Activated CD4-positive, alpha-beta T cell treated with anti-CD3 and anti-CD28 coated beads for 4 hours (primary cell): ENCODE measurements at places on chromosomes 6 and 20.

- DNase-seq = no peak
Measured at GRCh38 chr6:164928057-164928727, 381.2 kb downstream of the C6orf118 start.

GRCh38 chr6:109820706-109821350 is 129.7 kb downstream of the FIG4 start:
- no peak for DNase-seq

- DNase-seq = no peak
Measured at GRCh38 chr6:15352220-15352619, 106.4 kb downstream of the JARID2 start.

DNA sequence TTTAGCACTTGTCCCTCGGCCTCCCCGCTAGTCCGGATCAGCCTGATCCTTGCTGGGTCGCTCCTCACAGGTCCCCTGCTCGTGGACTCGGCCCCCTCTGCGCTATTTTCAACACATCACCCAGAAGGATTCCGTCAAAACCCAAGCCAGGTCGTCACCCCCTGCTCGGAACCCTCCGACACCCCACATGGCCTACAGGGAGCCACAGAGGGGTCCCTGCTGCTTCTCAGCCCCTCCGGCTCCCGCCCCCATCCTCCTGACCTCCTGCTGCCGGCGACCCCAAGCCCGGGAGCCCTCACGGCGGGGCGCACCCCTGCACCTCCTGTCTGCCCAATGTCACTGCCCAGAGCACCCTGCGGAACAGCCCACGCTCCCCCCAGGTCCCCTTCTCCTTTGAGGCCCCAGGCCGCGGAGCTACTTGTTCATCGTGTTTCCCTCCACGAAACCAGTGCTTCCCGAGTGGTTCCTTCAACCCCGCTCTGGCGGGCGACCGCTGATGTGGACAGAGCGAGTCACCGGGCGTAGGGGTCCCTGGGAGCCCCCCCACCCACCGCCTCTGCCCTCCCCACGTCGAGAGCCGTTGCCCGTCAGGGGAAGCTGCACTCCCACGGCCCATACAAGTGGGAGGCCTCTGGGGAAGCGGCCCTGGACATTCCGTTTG is 638 bp upstream of the MYL9 start:
- DNase-seq = no peak

GRCh38 chr6:43933148-43933885 is 163.3 kb downstream of the VEGFA start:
- no peak for DNase-seq

GRCh38 chr6:110188791-110189190 is 8.6 kb downstream of the CDC40 start:
- no peak for DNase-seq

- no peak for DNase-seq
Measured at GRCh38 chr6:10413262-10413849, 1.5 kb downstream of the TFAP2A start.

DNA sequence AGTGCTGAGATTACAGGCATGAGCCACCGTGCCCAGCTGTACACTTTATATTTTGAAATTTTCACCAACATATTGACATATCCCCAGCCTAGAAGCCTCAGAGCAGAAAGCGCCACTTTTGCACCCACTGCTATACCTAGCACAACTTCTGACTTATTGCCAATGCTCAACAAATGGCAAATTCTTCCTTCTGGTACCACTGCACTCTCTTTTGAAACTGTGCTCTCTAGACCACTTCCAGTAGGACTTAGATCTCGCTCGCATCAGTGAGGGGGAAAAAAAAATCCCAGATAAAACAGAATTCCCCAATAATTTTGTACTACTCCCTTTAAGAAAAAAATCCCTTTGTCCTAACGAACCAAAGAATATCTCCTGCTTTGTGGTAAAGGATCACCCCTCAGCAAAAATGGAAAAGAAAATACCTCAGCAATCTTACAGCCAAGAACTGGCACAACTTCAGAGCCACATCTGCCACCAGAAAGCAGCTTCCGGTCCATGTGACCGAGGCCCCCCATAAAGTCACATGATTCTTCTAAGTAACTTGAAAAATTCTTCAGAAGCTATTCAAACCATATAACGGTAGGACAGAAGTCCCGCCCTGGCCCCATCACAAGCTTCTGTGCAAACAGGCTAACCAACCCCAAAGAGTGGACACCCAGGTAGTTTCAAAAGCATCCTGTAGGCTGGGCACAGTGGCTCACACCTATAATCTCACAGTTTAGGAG is 18.5 kb upstream of the IL17F start:
- DNase-seq = no peak

DNA sequence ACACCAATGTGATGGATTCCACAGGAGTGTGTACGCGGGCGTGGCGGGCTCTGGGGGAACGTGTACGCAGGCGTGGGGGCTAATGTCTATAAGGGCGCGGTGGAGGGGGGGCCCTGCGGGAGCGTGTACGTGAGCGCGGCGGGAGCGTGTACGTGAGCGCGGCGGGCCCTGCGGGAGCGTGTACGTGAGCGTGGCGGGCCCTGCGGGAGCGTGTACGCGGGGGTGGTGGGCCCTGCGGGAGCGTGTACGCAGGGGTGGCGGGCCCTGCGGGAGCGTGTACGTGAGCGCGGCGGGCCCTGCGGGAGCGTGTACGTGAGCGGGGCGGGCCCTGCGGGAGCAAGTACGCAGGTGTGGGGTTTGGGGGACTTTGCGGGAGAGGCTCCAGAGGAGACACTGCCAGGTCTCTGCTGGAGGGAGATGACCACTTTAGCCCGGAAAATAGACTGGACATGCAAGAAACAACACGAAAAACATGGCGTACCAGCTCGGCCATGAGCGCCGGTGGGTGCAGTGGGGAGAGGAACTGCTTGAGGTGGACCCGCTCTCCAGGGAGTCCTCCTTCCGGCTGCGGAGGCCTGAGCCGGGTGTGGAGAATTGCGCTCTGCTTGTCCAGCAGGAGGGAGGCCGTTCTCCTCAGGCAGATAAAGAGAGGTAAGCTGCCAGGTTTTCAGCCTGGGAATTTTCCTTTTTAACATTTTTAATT is 27.8 kb upstream of the SMOC2 start:
- DNase-seq = no peak

DNA sequence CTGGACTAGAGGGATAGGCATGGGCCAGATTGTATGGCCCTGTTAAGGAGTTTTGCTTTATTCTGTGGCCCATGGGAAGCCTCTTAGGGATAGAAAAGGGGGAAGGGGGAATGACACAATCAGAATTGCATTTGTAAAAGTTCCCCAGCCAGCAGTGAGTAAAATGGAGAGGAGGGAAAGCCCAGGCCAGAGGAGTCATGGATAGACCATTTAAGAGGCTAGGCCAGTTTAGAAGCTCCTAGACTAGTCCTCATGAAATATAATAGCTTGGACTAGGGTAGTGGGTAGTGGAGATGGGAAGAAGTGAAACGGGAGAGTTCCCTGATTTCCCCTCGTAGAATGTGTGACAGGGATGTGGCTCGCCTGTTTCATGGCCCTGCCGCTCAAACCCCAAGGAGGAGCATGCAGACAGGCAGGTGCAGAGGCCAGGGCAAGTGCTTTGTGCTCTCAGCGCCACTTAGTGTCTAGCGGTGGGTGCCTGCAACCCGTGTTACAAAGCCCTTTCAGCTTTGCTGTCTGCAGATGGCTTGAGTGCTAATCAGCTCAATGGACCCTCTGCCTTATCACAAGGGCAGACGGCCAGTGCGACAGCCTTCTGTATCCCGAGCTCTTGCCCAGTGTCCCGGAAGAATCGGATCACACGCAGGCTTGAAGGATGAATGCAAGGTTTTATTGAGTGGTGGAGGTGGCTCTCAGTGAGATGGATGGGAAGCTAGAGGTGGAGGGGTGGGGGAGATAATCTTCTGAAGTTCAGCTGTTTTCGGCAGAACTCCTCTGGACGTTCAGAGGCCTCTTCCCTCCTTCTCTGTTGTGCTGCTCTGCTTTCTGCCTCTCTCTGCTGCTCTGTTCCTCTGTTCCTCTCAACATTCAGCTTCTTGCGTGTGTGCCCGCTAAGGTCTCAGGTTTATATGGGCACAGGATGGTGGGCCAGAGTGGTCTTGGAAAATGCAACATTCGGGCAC is 141.1 kb downstream of the CEP57L1 start:
- peak; percentile 5 for DNase-seq

- no peak for DNase-seq
Measured at GRCh38 chr6:89985751-89986493, 91.7 kb downstream of the GJA10 start.

- no peak for DNase-seq
Measured at GRCh38 chr20:1526896-1527295, 30.6 kb downstream of the SIRPD start.

DNA sequence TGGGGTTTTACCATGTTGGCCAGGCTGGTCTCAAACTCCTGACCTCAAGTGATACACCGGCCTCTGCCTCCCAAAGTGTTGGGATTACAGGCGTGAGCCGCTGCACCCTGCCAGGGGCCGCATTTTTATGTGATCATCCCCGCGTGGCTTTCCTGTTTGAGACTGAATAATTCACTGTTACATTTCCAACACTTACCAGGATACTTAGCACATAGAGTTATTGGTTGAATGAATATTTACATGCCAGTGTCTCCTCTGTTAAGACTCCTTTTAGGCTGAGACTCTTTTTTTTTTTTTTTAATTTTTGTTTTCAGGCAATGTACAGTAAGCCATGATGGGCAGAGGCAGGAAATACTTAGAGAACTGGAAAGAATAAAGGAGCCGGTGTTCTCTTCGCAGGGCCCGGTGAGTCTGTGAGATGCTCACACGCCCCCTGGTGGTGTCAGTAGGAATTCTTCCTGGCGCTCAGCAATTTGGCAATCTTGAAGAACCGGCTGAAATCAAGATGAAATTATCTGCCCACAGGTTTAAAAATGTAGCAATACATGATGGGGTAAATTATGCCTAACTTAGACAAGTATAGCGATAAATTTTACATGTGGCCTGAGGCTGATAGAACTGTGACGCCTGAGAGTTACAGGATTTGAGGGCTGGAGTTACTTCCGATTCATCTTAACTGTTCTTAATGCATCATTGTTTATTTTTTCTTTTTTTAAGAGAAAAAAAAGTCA is 7.6 kb upstream of the RNF114 start:
- peak; percentile 77 for DNase-seq

- no peak for DNase-seq
Measured at GRCh38 chr6:14880677-14881076, 365.2 kb upstream of the JARID2 start.

GRCh38 chr20:42949950-42950349 is 239.8 kb downstream of the PTPRT start:
- no peak for DNase-seq

GRCh38 chr6:66553441-66553840 is 846.4 kb upstream of the EYS start:
- no peak for DNase-seq

- no peak for DNase-seq
Measured at GRCh38 chr6:80382811-80383210, 276.3 kb downstream of the BCKDHB start.

DNA sequence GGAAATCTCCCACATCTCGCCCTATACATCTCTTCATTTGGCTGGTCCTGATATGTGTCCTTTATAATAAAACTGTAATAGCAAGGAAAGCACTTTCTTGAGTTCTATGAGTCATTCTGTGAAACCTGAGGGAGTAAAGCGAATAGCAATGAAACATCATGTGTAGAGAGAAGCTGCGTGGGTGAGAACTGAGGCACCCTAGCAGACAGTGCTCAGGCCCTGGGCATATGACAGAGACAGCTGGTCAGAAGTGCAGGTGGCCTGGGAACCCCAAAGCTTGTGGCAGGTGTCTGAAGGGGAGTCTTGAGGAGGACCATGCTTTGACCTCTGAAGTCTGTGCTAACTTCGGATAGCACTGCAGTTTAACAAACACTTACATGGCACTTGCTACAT is 1.3 kb upstream of the BLOC1S5 start:
- peak; percentile 7 for DNase-seq

GRCh38 chr6:43368259-43369160 is 937 bp downstream of the ZNF318 start:
- peak; percentile 13 for DNase-seq

- no peak for DNase-seq
Measured at GRCh38 chr6:117346142-117346930, 79.4 kb downstream of the ROS1 start.

DNA sequence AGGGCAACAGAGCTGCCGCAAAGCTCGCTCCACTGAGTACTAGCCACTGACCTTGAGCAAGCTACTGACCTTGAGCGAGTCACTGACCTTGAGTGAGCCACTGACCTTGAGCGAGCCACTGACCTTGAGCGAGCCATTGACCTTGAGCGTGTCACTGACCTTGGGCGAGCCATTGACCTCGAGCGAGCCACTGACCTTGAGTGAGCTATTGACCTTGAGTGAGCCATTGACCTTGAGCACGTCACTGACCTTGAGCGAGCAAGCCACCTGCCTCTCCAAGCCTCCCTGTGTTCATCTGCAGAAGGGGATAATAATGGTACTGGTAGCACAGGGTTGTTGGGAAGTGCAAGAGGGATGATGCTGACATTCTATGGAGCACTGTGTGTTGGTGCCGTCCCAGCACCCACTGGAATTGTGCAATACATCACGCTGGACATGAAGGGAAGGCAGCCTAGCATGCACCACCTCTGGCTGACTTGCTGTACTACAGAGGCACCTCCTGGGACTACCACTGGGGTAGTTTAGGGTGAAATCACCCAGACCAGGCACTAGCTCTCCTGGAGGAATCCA is 60.2 kb downstream of the CTCFL start:
- no peak for DNase-seq

DNA sequence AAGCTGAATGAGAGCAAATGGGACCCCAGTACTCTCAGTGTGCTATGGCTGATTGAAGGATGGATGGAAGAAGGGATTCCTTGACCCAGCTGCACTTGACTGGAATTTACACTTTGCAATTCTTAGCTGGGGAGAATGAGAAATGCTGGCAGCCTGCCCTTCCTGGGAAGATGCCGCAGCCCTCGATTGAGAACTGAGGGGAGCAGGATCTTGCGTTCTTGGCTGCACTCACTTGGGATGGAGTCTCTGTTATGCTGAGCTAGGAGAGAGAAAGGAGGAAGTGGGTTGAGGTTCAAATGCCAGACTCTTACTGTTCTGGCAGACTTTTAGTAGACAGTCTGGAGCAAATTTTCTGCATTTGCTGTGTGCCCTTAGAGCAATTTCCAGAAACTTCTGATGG is 221.2 kb downstream of the FNDC1 start:
- DNase-seq = no peak

DNA sequence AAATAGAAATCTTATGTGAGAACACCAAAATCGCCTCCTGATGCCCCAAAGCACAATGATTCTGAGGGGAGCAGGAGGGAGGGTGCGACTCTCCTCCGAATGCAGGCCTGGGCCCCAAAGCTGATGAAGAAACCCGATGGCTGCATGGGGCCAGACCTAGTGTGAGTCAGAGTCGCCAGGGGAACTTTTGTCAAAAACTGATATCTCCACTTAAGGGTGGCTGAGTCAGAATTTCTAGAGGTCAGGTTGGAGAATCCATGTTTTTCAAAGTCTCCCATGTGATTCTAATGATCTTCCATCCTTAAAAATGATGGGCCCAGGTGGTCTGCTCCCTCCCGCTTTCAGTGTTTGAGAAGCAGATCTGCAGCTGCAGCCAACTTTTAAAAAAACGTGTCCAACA is 172.8 kb downstream of the BACH2 start:
- DNase-seq = peak; percentile 27

DNA sequence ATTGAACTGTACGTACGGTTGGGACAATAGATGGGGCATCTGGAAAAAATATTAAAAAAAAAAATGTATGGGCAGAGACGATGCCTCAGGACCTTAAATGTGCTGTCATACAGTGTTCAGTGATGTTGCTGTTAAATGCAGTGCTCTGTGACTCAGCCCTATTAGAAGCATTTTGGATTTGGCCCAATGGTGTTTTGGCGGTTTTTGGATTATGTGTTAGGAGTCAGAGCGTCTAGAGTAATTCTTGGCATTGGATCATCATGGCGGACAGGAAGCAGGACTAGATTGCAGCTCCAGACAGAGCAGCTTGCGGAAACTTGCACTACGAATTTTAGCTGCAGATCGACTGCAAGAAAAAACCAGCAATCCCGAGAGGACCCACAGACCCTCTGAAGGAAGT is 280.0 kb downstream of the SOX4 start:
- DNase-seq = no peak
